Dorsolateral prefrontal cortex (tissue), 122 donors: ENCODE measurements at places on chromosomes 12 and 14. TPM values are rescaled to one million over a fixed set of nuclear protein-coding genes. Genes with fewer than 3 reads are reported as not detected.

Gene DENR
- 39.8 TPM for total RNA-seq

GRCh38 chr14:39265033-39265432, 31.3 kb downstream of the MIA2 start:
- no peak for DNase-seq

GRCh38 chr12:56476143-56476542, 7.8 kb downstream of the SPRYD4 start:
- DNase-seq, result no peak

DNA sequence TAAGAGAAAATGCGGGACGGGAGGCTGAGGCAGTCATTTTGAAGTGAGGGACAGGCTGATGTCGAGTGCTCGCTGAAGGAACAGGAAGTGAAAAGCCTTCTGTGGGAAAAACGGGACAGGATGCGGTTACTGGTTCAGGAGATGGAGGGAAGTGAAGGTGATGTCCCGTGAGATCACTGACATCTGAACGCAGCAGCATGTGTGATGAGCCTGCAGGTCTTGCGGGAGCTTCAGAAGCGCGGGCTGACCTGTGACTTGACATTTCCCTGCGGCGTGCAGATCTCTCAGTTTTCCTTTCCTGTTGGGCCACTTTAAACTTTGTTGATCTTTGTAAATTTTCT, 77.8 kb downstream of the DDX51 start:
- no peak for DNase-seq
